ENCODE measurements at places on chromosomes 7 and 10.

DNA sequence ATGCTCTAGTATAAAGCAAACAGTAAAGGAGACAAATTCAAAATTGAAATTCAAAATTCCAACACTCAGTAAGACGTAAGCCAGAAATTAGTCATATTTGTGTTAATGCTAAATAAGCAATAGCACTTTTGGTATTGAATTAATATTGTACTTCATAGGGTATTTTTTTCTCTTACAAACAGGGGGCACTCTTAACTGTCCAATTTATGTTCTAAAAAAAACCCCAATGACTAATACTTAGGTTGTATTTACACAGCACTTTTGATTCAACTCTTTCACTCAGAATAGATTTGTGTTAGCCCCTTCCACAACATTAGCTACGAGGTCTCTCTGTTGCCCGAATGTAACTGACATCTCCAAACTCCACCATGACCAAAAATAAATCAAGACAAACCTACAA lies 284.9 kb upstream of the COBL start:
- no peak for DNase-seq

GRCh38 chr7:81308643-81309322 lies 389.9 kb upstream of the SEMA3C start:
- no peak for DNase-seq

DNA sequence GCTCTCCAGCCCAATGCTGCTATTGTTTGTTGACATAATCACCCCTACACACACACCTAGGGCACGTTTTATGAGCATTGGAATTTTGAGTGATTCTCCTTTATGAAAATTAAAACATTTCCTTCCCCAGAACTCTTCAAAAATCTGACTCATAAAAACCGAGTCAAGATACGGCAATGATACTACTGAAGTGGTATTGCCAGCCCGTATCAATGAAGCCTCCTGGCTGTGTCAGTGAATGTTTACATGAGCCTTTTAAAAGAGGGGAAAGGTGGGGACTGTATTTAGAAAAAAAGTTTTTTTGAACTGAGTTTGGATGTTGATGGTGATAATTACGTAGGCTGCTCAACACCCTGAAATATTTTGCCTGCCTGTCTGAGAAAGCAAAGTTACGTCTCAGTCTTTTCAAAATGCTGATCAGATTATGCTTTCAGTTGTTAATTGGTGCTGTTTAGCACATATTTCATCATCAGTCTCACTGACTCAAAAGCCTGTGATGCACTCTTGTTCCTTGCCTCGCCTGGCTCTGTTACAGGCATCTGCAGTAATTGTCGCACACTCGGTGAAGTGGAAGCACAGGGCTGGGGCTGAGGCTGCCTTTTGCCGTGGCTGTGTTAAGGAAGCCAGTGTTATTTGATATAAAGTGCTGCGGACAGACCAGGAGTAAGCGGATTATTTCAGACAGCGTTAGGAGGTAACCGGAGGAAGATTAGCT lies 157.4 kb upstream of the TCF7L2 start:
- DNase-seq = no peak

DNA sequence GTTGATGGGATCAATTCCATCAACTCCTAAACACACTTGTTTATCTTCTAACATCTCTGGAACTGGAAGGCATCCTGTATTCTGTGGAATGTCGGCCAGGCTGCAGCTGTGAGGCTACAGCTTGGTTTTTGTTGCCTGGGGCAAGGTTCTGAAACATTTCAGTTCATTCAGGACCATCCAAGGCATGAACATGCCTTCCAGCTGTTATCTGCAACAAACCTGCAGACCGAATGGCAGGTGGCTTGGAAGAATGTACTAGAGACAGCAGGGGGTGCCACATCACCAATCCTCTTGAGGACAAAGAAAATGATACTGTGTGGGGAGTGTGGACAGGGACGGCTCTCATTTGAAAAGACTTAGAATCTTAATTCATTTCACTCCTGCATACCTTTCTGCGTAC lies 12.4 kb downstream of the PAPOLB start:
- no peak for DNase-seq

DNA sequence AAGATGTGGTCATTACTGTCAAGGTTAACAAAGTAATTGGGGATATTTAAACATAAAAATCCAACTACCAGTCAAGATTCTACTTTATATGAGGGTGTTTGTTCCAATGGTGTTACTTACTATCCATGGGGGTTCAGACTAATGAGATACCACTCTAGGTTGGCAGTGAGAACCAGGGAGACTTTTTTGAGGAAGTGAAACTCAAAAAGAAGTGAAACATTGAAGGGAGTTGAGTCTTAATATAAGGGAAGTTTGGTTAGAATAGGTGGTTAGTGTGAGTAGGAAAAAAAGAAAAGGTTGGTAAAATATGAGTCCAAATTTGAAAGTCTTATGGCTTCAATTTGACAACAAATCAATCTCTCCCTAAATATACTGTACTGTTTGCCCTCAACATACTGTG lies 123.6 kb upstream of the ANK3 start:
- DNase-seq = no peak

- DNase-seq = no peak
These were observed 2.1 kb downstream of the MXI1 start for GRCh38 chr10:110209454-110209925.

GRCh38 chr10:63064706-63065105 lies 68.4 kb upstream of the NRBF2 start:
- no peak for DNase-seq

- DNase-seq = no peak
These were observed 22.5 kb downstream of the RBM20 start for GRCh38 chr10:110666673-110667072.

- no peak for DNase-seq
These were observed 224.1 kb downstream of the DNAJB6 start for GRCh38 chr7:157560710-157561522.

- DNase-seq = no peak
These were observed 66.0 kb upstream of the VIPR2 start for GRCh38 chr7:159210581-159211235.

DNA sequence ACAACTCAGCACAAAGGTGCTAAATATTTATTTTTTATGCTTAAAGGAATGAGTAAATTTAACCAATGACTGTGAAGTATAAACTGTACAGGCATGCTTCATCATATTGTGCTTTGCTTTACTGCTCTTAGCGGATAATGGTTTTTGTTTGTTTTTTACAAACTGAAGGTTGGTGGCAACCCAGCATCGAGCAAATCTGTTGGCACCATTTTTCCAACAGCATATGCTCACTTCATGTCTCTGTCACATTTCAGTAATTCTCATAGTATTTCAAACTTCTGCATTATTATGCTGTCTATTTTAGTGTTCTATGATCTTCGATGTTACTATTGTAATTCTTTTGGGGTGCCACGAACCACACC lies 22.8 kb downstream of the BRAF start:
- no peak for DNase-seq

GRCh38 chr7:15889507-15889906 lies 203.0 kb upstream of the MEOX2 start:
- DNase-seq = no peak

- DNase-seq = no peak
These were observed 107.8 kb upstream of the PPP1R3A start for GRCh38 chr7:114026486-114027089.

Data from stimulated activated CD4-positive, alpha-beta T cell treated with anti-CD3 and anti-CD28 coated beads, Interleukin-12 subunit alpha, Interleukin-12 subunit beta, amount 100 ng/mL, for 48 hours (primary cell).